Cerebellar nuclear complex (tissue), 1 donor: ENCODE measurements at places on chromosomes 16 and 17.

DNA sequence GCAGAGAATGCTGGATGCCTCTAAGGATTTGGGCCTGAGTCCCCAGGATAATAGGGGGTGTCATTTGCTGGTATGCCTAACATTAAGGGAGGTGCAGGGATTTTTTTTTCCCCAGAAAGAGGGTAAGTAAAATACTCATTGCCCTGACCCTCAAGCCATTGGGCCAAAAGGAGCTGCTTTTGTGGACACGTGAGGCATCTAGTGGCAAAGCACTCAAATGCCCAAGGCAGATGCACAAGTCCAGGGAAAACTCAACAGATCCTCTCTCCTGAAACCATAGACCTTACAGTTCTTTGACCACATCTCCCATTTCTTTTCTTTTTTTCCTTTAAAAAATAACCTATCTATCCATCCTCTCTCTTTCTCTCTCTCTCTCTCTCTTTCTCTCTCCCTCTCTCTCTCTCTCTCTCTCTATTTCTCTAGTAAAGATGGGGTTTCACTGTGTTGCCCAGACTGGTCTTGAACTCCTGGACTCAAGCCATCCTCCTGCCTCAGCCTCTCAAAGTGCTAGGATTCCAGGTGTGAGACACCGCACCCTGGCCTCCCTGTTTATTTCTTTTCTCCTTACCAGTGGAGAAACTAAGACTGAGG, 11.8 kb downstream of the IRX5 start:
- no peak for DNase-seq

DNA sequence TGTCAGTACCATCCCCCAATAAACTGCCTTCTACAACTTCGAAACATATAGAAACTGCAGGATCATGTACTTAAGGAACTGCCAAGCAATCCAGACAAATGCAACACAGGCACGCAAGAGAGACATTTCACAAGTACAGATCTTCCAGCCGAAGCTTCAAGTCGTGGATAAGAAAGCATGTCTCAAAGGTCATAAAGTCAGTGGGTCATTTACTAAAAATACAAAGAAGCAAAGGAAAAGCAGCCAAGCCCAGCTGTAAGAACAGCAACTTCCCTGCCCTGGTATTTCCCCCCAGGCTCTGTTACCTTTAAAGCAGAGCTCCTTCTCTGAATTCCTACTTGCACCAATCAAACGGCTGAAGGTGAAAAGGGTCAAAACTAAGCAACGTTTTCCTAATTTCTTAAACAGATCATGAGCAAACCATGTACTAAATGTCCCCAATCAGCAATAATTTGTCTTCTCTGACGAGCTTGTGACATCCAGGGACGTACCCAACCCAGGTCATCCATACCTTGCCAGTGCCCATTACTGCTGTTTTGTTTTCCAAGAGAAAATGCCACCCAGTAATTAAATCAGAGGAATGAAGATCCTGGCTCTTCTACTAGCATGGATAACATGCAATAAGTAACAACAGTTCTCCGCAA, 1.7 kb downstream of the AKTIP start:
- no peak for DNase-seq

- DNase-seq: no peak
Measured at GRCh38 chr17:37844158-37844976, 79.8 kb upstream of the TBC1D3K start.

- no peak for DNase-seq
Measured at GRCh38 chr17:59046192-59046591, 60.5 kb downstream of the TRIM37 start.

DNA sequence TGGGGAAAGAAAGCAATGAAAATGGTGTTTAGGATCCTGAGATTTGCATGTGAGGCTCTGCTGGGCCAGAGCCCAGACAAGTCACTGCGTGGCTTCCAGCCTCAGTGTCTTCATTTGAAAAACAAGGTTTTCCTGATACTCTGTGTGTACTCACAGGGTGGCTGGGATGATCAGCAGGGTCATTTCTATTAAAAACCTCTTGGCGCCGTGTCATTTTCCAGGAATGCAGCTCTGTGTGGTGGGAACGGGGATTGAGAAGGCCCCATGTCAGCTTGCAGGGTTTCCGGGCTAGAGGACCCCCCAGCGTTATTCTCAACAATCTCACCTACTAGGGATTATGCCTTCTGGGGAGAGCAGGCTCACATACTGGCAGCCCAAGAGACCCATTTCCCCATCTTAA, 73.5 kb downstream of the FOXL1 start:
- no peak for DNase-seq

GRCh38 chr17:80618304-80618703, 73.7 kb downstream of the RPTOR start:
- DNase-seq: no peak

DNA sequence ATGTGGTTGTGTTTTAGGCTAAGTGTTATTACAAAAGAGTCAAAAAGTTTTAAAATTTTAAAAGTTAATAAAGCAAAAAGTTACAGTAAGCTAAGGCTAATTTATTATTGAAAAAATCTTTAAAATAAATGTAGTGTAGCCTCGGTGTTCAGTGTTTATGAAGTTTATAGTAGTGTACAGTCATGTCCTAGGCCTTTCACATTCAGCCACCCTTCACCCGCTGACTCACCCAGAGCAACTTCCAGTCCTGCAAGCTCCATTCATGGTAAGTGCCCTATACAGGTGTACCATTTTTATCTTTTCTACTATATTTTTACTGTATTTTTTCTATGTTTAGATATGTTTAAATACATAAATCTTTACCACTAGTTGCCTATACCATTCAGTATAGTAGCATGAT, 98.5 kb upstream of the RPRML start:
- no peak for DNase-seq

DNA sequence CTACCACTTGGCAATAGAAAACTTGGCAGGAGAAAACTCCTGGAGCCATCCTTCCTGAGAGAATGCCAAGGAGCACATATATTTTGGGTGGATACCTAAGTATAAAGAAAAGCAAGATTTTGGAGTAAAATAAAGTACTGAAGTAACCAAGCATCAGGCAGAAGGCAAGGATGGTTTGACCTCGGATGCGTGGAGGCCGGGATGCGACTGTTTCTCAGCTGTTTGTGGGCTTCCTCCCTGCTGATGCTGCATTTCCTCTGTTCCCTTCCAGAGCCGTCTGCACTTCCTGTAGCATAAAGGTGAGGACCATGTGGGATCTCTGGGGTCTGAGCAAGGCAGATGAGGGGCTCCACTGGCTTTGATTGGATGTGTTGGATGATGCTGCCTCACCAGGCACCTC, 5.5 kb upstream of the TCF25 start:
- no peak for DNase-seq

DNA sequence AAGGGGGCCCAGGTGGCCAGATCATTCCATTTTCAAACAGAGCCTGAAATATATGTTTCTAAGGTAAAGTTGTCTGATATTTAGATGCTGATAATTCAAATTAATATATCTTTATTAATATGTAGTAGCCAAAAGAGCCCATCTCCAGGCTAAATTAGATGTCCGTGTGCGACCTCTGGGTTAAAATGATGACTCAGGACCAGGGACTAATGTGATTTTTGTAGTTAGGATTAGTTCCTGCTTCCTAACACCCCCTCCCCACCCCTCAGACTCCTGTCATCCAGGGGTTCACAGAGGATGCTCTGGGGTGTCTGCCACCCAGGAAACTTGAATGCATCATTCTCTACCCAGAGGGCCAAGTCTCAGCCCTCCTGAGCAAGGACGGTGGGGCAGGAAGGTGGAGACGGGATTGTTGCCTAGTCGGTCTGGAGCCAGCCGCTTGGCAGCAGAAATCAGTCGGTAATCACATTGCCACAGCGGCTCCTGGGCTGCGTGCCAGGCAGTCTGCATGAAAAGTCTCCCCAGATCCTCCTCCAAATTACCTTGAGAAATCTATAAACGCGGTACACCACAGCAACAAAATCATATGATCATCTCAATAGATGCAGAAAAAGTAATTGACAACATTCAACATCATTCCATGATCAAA, 29.8 kb downstream of the CNGB1 start:
- DNase-seq: no peak

DNA sequence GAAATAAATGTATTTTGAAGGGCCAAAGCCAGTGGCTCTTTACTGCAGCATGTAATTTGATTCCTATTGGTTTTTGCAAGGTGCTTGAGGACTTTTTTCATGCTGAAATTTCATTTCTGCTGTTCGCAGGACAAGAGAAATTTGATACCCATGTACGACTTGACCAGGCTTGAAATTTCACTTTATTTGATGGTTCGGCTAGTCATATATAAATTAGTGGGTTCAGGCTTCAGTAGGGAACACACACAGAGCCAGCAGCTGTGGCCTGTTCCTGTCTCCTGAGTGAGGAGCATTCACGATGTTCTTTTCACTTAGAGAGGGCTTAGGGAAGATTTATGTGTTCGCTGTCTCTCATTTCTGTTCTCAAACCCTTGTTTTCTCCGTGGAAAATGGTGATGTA, 258.4 kb upstream of the CACNG5 start:
- no peak for DNase-seq

DNA sequence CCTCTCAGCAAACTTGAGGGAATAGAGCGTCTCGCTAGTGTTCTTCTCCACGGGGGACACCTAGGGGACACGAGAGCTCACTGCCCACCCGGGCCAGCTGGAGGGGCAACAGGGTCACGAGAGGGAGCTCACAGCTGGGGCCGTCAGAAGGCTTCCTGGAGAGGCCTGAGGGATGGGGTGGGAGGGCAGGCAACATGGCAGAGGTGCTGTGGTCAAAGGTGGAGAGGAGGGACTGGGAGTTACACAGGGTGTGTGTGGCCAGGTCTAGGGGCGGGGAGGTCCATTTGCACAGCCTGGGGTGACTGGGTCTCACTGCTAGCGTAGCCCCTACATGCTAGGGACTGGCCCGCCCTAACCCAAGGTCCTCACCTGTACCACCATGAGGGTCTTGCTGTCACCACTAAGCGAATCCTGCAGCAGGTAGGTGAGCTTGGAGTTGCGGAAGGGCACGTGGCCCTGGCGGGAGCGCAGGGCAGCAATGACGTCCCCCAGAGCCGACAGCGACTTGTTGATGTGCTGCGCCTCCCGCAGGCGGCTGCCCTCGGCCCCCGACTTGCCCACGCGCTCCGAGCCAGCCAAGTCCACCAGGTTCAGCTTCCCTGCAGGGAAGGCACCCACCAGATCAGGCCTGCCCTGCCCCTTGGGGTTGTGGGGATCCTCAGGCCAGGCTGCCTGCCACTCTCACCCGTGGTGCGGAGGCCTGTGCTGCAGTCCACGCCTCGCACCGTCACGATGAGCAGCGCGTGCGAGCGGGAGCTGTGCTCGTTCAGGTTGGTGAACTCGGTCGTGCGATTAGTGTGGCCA, 25.0 kb downstream of the KATNB1 start:
- no peak for DNase-seq

- no peak for DNase-seq
Measured at GRCh38 chr16:53636978-53637377, 66.7 kb downstream of the RPGRIP1L start.

DNA sequence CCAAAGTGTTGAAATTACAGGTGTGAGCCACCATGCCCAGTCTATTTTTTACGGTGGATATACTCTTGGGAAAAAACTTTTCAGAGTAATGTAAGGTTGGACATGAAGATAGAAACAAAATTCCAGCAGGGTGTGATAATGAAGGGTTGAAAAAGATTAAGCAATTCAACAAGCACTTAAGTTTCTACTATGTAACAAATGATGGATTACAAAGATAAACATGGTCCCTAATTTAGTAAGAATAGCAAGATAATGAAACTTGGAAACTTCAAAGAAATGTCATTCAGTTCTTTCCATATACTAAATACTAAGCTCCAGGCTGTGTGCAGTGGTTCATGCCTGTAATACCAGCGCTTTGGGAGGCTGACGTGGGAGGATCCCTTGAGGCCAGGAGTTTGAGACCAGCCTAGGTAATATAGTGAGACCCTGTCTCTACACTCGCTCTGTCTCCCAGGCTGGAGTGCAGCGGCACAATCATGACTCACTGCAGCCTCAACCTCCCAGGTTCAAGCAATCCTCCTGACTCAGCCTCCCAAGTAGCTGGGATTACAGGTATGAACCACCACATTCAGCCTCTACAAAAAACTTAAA, 31.0 kb downstream of the PSMD12 start:
- DNase-seq: no peak

GRCh38 chr17:14211246-14211645, 25.4 kb downstream of the CDRT15 start:
- DNase-seq: no peak

DNA sequence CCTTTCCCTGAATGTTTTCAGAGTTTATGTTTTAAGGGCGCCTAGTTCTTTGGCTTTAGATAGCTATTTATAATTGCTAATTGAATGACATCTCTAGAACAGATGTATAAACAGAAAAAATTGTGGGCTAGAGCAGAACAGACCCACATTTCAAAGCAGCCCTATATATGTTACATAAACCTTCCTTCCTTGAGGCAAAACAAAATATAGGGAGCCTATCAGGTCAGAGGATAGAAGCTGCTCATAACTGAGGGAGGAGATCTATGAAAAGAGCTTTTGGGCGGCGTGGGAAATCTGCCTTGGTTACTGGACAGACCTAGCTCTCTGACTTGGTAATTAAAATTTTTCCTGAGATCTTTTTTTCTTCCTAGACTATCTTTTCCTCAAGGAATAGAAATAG, 68.4 kb downstream of the SPAG9 start:
- no peak for DNase-seq

- DNase-seq: peak; percentile 69
Measured at GRCh38 chr17:29613352-29613837, 9.3 kb downstream of the CORO6 start.

- DNase-seq: no peak
Measured at GRCh38 chr17:46795379-46795952, 23.0 kb downstream of the WNT3 start.

DNA sequence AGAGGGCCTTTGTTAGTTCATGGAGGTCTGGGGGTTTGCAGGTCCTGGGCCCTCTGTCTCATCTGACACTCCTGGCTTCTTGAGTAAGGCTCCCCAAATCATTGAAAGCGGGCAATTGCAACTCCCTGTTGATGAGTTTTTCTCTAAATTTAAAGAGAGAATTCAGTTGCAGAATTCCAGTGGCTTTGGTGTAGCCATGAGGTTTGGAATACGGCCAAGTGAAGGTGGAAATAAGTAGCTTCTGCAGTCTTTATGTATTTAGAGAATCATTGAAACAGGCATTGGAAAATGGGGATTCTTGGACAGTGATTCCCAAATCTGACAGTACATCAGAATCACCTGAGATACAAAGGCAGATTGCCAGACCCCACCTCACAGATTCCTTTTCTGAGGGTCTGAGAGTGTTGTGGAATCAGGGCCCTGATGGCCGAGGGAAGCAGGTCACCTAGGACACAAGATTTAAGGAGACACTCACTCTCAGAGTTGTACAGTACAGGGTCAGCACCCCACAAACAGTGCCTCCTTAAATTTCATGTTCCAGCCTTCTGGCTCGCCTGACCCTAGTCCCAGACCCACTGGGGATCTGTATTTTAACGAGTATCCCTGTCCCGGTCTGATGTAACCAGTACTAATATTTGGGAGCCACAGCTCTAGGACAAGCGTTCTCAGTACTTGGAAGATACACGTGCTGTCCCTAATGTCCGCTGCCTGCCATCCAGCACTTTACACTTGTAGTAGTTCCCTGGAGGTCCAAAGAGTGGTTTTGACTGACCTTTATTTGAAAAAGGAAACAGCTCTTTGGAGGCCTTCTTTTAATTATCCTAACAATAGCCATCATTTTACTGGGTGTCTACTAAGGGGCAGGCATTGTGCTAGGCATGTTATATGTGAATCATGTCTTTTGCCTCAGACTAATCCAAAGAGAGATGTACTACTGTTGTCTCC, 37.8 kb downstream of the YPEL2 start:
- no peak for DNase-seq
